Kidney capillary endothelial cell (primary cell): ENCODE measurements at places on chromosomes 4 and X.

GRCh38 chrX:13397878-13398818, 78.3 kb upstream of the ATXN3L start:
- DNase-seq: peak; percentile 82

GRCh38 chr4:73619346-73619745, 890 bp downstream of the RASSF6 start:
- no peak for DNase-seq

DNA sequence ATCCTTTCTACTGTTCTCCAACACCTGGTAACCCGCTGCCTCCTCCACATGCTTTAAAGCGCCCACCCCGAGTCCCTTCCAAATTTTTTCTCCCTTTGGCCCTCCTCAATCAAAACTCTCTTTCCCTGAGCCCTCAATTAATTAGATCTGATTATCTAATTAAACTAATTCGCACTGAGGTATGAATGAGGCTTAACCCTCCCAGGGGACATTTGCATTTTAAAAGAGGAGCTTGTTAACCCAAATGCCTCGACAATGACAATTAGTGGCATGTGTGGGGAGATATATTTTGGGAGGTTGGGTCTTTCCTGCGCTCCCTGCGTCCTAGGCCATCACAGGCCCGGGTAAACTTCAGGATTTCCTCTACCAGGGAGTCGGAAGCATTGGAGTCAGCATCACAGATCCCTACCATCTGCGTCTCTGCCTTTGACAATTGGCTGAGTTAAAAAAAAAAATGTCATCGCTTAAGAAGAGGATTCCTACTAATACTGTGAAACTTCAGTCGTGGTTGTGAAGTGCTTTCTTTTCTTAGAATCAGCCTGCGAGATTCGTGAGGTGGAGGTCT, 50.6 kb downstream of the TENM3 start:
- DNase-seq: no peak

- DNase-seq: no peak
These were observed 74.3 kb downstream of the RGS12 start for GRCh38 chr4:3366893-3367775.

- no peak for DNase-seq
These were observed 225.3 kb downstream of the PPP3CA start for GRCh38 chr4:101122019-101122418.

GRCh38 chr4:95676190-95676589, 127.4 kb upstream of the UNC5C start:
- DNase-seq: no peak
